Right renal cortex interstitium (tissue), 3 donors: ENCODE measurements at places on chromosomes 4 and X.

DNA sequence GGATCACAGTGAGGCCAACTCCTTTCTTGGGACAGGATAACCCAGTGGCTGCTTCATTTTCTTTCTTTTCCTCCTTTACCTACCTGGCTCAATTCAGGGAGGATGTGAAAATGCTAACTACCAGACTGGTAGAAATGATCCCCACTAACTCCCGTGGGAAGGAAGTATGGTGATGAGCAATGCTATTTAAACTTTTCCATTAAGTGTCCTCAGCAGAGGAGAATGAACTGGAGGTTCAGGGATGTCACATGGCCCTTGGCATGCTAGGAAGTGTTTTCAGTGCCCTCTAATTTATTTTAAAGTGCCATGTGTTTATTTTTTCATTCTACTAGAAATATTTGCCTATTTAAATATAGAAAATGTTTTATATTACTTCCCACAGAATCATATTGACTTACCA lies 363.9 kb downstream of the PPP3CA start:
- no peak for DNase-seq

DNA sequence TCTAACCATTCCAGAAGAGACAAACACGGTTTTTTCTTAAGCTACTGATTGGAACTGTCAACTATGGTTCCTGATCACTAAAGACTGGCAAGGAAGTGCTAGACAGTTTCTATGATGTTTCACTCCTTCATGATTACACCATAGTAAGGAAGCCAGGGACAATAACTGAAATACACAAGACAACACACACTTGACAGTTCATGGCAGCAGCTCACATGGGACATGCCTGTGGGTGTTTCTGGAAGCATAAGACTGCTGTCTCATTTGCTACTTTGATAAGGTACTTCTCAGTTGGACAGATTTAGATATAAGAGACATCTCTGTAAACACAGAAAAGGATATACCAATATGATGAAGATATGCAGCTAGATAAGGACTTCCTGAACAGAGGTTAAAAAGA lies 8.3 kb upstream of the IRAK1 start:
- no peak for DNase-seq

GRCh38 chrX:71171110-71171801 lies 26.6 kb downstream of the NLGN3 start:
- DNase-seq = no peak

- DNase-seq = no peak
Measured at GRCh38 chrX:1618689-1619088, 3.8 kb downstream of the ASMT start.

GRCh38 chr4:177860171-177860570 lies 417.9 kb upstream of the AGA start:
- no peak for DNase-seq
